MG63 (cell line): ENCODE measurements at places on chromosomes 7 and 10. TPM values are rescaled to one million over a fixed set of nuclear protein-coding genes. Genes with fewer than 3 reads are reported as not detected.

Gene CYP2C9
- total RNA-seq = not detected in 2 replicates

Gene CRYGN
- not detected in 2 replicates for total RNA-seq

Gene DLX6
- total RNA-seq = not detected in 2 replicates

Gene WEE2
- total RNA-seq = not detected in 2 replicates

Gene PIP
- total RNA-seq = not detected in 2 replicates

Gene DGKB
- not detected in 2 replicates for total RNA-seq

DNA sequence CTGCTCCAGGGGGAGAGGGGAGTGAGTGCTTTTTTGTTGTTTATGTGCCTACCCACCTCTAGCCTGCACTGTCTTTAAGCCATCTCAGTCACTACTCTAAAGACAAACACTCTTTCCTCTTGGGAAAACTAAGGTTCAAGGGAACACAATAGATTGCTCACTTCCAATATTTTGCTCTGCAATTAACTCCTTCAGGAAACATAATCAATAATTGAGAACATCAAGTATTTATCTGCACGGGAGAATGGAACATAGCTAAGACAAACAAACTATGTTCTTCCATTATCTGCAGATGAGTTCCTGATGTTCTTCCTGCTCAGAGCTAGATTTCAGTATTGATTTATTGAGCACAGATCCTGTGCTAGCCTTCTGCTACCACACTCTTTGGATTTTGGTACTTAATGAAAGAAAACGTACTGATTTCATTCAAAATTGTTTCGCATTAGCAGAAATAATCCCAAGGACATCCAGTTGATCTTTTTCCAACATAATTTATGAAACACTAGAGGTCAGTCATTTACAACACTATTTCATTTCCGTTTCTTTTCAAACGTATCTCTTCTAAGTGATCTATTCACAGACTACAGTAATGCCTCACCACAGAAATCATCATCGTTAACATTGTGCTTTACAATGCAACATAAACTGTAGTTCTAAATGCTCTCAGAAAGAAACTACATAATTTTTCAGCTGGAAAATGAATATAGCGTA is 8.3 kb downstream of the NEBL start:
- no peak for DNase-seq

GRCh38 chr10:48568131-48568530 is 36.7 kb downstream of the ARHGAP22 start:
- no peak for DNase-seq

DNA sequence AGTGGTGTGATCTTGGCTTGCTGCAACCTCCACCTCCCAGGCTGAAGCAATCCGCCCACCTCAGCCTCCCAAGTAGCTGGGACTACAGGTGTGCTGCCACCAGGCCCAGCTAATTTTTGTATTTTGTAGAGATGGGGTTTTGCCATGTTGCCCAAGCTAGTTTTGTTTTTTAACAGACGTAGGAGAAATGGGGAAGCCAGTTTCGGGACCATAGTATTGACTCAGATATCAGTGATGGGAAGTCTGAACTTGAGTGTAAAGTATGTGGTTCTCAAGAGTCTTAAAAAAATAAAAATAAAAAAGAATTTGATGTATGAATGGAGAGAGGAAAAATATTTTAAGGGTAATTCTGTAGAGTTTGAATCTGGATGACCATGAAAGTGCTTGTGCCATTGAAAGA is 34.2 kb downstream of the SP4 start:
- no peak for DNase-seq

DNA sequence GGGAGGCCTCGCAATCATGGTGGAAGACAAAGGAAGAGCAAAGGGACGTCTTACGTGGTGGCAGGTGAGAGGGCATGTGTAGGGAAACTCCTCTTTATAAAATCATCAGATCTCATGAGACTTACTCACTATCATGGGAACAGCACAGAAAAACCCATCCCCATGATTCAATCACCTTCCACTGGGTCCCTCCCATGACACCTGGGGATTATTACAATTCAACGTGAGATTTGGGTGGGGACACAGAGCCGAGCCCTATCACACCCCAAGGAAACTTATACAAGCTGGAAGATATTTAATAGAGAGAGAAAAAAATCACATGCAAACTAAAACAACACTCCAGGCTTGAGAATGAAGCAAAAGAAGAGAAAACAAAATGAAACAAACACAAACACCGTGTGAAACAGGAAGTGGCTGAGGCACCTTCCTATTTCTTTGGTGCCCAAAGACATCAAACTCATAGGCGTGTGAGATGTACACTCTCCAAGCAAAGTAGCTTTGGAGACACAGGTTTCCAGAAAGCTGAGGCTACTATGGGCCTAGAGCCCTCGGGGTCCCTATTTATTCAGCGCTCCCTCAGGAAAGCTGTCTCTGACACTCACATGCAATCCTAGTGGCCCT is 97.2 kb downstream of the PRKCQ start:
- no peak for DNase-seq

GRCh38 chr7:296373-296945 is 6.5 kb downstream of the FOXL3 start:
- no peak for DNase-seq

GRCh38 chr10:119237722-119238436 is 30.5 kb downstream of the GRK5 start:
- no peak for DNase-seq
